ENCODE measurements at places on chromosomes 4 and X.

GRCh38 chr4:155532373-155533085 lies 134.1 kb upstream of the GUCY1A1 start:
- DNase-seq = no peak

DNA sequence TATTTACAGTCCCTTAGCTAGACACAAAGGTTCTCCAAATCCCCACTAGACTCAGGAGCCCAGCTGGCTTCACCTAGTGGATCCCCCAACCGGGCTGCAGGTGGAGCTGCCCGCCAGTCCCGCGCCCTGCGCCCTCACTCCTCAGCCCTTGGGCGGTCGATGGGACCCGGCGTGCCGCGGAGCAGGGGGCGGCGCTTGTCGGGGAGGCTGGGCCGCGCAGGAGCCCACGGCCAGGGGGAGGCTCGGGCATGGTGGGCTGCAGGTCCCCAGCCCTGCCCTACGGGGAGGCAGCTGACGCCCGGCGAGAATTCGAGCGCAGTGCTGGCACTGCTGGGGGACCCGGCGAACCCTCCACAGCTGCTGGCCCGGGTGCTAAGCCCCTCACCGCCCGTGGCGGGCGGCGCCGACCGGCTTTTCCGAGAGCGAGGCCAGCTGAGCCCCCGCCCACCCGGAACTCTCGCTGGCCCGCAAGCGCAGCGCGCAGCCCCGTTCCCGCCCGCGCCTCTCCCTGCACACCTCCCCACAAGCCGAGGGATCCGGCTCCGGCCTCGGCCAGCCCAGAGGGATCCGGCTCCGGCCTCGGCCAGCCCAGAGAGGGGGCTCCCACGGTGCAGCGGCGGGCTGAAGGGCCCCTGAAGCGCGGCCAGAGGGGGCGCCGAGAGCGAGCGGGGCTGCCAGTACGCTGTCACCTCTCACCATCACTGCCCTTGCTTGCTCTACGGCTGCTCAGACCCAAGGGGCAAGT lies 39.4 kb downstream of the WFS1 start:
- no peak for DNase-seq

GRCh38 chr4:7863911-7864681 lies 75.6 kb downstream of the AFAP1 start:
- peak; percentile 47 for DNase-seq

DNA sequence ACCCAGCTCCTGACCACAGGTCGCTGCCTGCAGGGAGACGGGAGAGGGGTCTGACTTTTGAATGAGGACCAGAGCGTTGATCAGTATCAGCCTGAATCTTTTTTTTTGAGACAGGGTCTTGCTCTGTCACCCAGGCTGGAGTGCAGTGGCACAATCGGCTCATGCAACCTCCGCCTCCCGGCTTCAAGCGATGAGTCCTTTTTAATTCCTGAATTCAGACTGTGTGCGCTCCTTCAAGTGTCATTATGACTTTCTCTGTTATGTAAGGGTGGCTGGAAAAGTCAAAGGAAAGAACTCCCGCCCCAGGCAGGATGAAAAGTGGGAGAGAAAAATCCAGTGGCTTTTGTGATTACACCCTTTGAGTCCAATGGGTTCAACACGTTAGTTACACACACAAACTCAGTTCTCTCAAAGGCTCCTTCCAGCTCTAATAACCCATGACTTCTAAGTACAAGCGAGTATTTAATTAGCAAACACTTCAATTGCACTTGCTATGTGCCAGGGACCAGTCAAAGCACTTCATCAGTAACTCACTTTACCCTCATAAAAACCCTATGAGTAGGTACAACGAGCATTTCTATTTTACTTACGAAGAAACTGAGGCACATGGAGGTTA lies 44.4 kb downstream of the PDHA1 start:
- DNase-seq = no peak

DNA sequence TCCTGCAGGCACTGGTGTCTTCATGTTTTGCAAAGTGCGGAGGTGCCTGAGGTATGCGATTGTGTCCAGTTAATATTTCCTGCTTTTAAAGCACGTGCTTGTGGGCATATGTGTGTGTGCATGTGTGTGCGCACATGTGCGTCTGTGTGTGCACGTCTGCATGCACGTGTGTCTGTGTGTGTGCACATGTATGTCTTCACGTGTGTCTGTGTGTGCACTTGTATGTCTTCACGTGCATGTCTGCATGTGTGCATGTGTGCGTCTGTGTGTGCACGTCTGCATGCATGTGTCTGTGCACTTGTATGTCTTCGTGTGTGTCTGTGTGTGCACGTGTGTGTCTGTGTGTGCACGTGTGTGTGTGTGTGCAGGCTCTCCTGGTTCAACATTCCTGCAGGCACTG lies 49.5 kb downstream of the SHOX start:
- no peak for DNase-seq

DNA sequence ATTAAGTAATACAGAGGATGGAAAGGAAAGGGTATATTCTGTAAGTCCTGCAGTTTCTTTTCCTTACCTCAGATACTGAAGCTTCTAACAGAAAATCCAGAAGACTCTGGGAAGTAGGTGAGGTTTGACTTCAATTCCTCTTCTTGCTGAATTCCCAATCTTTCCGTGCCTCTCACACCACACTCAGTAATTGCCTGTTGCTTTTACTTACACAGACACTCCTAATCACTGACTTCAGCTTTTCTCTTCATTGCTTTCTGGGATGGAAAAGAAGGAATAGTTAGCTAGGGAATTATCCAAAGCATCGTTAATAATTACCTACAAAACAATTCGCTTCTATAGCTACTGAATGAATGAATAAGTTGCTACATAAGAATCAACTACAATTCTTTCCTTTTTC lies 163.6 kb downstream of the FBXO8 start:
- DNase-seq = no peak

- DNase-seq = no peak
Measured at GRCh38 chr4:721261-722168, 15.9 kb downstream of the PCGF3 start.

- no peak for DNase-seq
Measured at GRCh38 chr4:188613976-188614375, 474.7 kb downstream of the TRIML1 start.

DNA sequence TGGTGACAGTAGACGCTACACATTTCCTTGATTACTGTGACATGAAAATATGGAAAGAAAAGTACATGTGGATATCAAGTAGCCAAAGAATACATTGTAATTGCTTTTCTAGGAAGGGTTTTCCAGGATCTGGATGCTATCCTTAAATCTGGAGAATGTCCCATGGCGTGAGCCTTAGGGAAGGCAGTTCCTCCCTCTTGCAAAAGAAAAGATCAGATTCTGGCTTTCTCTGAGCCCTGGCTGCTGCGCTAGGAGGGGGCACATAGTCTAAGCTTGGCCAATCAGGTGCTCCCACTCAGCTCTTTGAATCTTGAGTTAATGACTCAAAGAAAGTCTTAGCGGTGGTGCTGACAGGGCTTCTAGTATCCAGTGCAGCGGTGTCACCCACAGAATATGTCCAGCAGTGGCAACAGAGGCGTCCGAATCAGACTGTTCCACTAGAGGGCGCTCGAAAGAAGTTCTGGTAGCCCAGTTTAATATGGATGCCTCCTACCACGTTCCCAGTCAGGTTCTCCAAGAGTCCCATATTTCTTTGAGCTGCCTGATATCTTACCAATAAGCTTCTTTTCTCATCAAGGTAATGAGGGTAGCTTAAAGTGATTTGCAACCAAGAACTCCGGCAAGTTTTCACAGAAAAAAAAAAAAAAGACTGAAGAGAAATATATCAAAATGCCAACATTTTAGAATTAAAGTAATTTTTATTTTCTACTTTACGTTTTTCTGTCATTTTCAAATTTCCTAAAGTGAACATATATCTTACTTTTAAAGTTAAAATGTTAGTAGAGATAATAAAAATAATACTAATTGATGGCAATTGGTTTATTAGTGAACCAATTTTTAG lies 213.4 kb upstream of the S100G start:
- peak; percentile 71 for DNase-seq

- peak; percentile 49 for DNase-seq
Measured at GRCh38 chrX:47637546-47638195, 7.9 kb upstream of the CFP start.

DNA sequence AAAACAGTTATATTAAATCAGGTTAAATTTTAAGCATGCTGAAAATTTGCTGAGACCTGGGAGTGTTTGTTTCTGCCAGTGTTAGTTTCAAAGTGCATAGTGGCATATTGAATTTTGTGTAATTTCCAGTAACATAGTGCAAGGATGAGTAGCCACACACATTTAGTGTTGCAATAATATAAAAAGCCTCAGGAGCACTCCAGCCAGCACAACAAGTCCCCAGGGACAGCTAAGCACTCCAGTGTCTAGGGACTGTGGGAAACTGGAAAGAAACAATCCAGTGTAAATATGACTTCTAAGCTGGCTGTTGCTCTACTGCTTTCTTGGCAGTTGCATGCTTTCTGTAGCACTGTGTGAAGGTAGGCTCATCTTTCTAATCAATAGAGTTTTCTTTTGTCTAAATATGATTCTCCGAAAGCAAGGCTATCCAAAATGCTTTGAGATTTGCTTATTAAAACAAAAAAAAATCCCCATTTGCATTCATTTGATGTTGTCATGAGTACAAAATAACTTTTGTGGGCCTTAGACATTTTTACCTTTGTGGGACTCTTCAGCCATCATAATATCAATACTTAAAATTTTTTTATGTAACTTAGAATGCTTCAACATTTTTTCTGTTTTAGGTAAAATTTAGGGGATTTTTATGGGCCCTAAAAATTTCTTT lies 24.2 kb upstream of the CXCL2 start:
- DNase-seq = no peak

DNA sequence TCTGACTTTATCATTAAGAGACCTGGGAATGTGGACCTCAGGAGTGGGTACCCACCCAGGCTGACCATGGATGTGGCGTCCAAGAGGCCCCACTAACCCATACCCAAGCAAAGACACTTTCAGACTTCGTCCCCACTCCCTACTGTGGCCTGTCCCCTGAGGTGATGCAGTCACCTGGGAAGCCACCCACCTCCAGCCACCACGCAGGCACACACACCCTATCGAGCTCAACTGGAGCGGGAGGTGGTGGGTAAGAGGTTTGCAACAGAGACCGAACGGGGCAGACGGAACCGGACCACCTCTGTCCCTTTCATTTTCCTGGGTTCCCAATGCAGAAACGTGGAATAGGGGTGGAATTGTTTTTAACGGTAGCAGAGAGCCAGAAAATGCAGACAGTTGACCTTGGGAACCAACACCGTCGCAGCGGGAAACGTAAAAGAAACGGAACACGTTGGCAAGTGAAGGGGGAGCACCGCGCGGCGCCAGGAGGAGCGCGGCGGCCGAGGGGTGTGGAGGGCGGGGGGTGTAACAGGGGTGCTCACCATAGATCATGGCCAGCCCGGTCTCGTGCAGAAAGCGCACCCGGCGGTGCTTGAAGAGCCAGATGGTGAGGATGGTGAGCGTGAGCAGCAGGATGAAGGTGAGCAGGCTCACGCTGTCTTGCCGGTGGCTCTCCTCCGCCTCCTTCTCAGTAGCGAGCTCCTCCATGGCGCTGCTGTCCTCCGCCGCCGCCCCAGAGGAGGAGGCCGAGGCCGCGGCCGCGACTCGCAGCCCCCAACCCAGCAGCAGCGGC lies 559 bp downstream of the SLC9A7 start:
- DNase-seq = peak; percentile 23

DNA sequence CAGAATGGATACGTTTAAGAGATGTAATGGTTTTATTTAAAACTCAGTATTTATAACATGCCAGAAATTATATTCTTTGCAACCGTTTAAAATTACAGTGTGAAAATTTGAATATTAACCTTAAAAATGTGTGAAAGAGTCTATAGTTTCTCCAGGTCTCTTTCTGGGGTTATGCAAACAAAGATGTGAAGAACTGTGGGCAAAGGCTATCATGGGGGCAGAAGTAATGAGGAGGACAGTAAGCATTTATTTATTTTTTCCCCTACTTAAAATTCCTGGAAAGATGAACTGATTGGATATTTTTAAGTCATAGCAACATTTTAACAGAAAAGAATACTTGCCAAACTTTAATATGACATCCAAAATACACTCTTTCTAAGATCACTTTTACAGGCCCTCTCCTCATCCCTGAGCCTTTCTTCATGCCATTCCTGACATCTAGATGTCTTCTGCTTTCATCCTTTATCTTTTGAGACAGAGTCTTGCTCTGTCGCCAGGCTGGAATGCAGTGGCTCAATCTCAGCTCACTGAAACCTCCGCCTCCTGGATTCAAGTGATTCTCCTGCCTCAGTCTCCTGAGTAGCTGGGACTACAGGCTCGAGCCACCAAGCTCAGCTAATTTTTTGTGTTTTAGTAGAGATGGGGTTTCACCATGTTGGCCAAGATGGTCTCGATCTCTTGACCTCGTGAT lies 46.1 kb downstream of the TMEM131L start:
- DNase-seq = no peak

DNA sequence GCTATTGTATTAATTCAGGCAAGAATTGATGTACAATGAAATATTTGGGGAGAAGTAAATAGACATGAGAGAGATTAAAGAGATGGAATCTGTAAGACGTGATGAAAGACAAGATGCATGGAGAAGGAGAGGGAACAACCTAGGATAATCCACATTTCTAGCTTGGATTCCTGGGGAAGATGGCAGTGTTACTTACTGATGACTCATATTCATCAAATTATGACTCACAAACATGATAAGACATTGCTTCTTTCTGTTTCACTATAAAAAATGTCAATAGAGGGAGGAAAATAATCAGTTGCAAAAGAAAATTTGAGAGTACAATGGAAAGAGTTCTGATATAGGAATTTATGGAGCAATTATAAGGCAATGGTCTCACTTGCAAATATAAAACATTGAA lies 104.1 kb upstream of the BMP3 start:
- DNase-seq = no peak

- no peak for DNase-seq
Measured at GRCh38 chr4:119955256-119955655, 111.4 kb downstream of the MAD2L1 start.

- no peak for DNase-seq
Measured at GRCh38 chrX:16867947-16868346, 2.2 kb downstream of the RBBP7 start.

- no peak for DNase-seq
Measured at GRCh38 chrX:14832151-14832550, 40.7 kb downstream of the FANCB start.

DNA sequence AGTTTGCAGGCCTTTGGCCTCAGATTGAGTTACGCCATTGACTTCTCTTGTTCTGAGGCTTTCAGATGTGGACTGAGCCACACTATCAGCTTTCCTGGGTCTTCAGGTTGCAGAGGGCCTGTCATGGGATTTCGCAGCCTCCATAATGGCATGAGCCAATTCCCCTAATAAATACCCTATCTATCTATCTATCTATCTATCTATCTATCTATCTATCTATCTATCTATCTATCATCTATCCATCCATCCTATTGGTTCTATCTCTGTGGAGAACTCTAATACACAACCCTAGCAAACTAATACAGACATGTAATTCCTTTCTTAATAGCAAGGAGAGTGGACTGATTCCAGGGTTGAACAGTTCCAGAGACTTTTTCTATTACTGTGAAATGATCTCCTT lies 9.5 kb upstream of the STIM2 start:
- no peak for DNase-seq
